ENCODE measurements at places on chromosomes 16 and 17. TPM values are rescaled to one million over a fixed set of nuclear protein-coding genes. Genes with fewer than 3 reads are reported as not detected.

GRCh38 chr16:59759296-59759695 is 1025.2 kb upstream of the GOT2 start:
- H3K4me3 ChIP-seq = no peak overlapping the region
- H3K27ac ChIP-seq = no peak overlapping the region
- H3K36me3 ChIP-seq = no peaks in the 10 kb centered on the region
- DNase-seq = no peak
- H3K27me3 ChIP-seq = no peaks in the 10 kb centered on the region
- H3K4me1 ChIP-seq = no peaks in the 10 kb centered on the region

NPIPB9 gene
- 3.8 TPM for total RNA-seq

OR4D1 gene
- 0.22 TPM for total RNA-seq

DNA sequence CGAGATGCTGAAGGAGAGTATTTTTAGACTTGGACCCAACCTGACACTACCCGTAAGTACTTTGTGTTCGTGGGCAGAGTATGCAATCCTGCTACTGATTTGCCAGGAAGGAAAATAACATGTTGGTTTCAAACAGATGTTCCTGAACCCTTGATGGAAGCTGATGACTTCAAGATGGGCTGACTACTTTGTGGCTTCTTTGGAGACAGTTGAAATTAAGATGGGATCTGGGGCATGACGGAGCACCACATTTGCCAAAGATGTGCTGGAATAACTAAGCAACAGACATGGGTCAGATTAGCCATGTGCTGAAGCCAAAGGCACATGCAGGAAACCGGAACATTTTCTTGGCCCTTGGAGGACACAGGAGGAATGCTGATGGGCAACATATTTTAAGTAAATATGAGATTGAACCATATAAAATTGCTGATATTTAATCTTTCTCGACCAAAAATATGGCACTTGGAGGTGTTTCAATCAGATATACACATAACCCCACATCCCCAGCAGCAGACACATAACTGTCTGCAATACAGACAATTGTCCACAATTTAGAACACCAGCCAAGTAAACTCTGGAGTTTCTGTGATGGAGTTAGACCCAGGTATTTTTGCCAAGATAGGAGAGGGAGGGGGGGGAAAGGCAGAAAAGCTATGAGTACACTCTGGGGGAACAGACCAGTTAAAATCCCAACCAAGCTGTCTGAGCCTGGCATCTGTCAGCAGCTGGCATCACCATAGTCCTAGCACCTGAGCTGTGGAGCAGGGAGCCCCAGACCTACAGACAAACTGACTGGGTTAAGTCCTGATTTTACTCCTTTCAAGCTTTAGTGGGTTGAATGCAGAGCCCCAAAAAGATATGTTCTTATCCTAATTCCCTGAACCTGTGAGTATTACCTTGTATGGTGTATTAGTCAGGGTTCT is 329.4 kb upstream of the CDH5 start:
- H3K4me1 ChIP-seq = no peaks in the 10 kb centered on the region
- H3K4me3 ChIP-seq = no peak overlapping the region
- DNase-seq = no peak
- H3K36me3 ChIP-seq = no peaks in the 10 kb centered on the region

NHERF1 gene
- 150 TPM for total RNA-seq

PKD1 gene
- 74.7 TPM for total RNA-seq

DHRS7C gene
- total RNA-seq = not detected

DNA sequence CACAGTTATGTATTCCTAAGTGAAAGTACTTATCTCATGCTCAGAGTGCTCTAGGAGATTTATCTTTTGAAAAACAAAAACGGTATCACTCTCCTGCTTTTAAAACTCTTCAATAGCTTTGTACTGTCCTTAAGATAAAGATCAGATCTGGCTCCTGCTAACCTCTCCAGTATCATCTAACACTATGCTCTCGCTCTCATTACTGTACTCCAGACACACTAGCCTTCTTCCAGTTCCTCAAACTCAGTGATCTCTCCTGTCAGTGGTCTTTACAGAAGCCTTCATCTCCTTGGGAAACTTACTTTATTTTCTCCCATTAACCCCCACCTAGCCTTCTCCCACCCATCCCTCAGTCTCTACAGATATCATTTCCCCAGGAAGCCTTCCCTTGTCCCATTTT is 10.1 kb downstream of the ULK2 start:
- H3K4me1 ChIP-seq = no peaks in the 10 kb centered on the region
- H3K36me3 ChIP-seq = peaks cover 4% of the 10 kb centered on the region
- H3K4me3 ChIP-seq = no peak overlapping the region
- H3K27me3 ChIP-seq = no peaks in the 10 kb centered on the region
- DNase-seq = no peak

DNA sequence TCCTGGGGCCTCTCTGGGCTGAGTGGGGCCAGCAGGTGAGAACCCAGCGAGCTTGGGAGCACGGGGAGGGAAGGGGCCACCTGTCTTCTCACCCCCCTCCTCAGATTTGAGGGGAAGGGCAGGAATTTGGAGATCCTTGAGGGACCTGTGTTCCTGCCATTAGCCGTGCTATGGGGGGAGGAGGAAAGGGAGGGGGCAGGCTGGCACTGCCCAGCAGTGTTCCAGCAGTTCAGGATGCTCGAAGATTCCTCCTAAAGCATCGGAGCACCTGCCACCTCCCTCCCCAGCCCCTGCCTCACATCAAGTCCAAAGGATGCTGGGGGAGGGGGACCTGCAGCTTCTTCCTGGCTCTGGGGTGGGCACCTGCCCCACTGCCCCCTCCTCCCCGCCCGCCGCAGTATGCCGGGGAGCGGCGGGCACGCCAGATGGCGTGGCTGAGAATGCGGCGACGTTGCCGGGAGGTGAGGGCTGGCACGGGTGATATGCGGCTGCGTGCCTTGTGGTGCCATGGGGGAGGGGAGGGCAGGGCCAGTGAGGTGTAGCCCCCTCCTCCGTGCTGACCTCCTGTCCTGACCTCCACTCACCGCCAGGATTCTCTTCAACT is 4.7 kb upstream of the NEUROD2 start:
- peaks cover 27% of the 10 kb centered on the region for H3K27me3 ChIP-seq
- no peak overlapping the region for H3K4me3 ChIP-seq
- H3K36me3 ChIP-seq = no peaks in the 10 kb centered on the region
- no peak overlapping the region for H3K27ac ChIP-seq
- peaks cover under 1% of the 10 kb centered on the region for H3K4me1 ChIP-seq
- no peak for DNase-seq

GRCh38 chr16:57540387-57540786 is 2.1 kb upstream of the ADGRG5 start:
- peaks cover 70% of the 10 kb centered on the region for H3K4me1 ChIP-seq
- no peak overlapping the region for H3K27ac ChIP-seq
- H3K27me3 ChIP-seq = no peaks in the 10 kb centered on the region
- no peak for DNase-seq
- H3K36me3 ChIP-seq = no peaks in the 10 kb centered on the region

KRT9 gene
- not detected for total RNA-seq

- DNase-seq = no peak
- H3K4me3 ChIP-seq = no peak overlapping the region
- H3K4me1 ChIP-seq = peaks cover 7% of the 10 kb centered on the region
These were observed 33.3 kb downstream of the BAHCC1 start for GRCh38 chr17:81428516-81428915.

GRCh38 chr17:72407336-72407909 is 286.6 kb downstream of the SOX9 start:
- no peak overlapping the region for H3K27ac ChIP-seq
- H3K27me3 ChIP-seq = no peaks in the 10 kb centered on the region
- DNase-seq = no peak
- H3K4me1 ChIP-seq = no peaks in the 10 kb centered on the region

Measured in activated CD8-positive, alpha-beta T cell treated with anti-CD3 and anti-CD28 coated beads for 36 hours (primary cell).